ENCODE measurements at places on chromosomes 6 and 20. TPM values are rescaled to one million over a fixed set of nuclear protein-coding genes. Genes with fewer than 3 reads are reported as not detected.

Gene C6orf118
- total RNA-seq: not detected

Gene DEFB132
- total RNA-seq: not detected

Gene SOBP
- total RNA-seq: 2.3 TPM

Gene ESR1
- total RNA-seq: not detected

Gene DDX27
- total RNA-seq: 26.3 TPM

Gene TRIM10
- not detected for total RNA-seq

Gene MOG
- total RNA-seq: not detected

Gene PPIL6
- total RNA-seq: 0.58 TPM

Gene PCIF1
- 12.8 TPM for total RNA-seq

Gene TSHZ2
- total RNA-seq: 0.63 TPM

Gene HLA-DQB2
- not detected for total RNA-seq

Gene CLPSL2
- total RNA-seq: not detected

Gene CFB
- 2.3 TPM for total RNA-seq

Gene CDH26
- not detected for total RNA-seq

Gene BANF2
- not detected for total RNA-seq

Gene CALHM4
- not detected for total RNA-seq

Gene PMEPA1
- 16.2 TPM for total RNA-seq

Data from glomerular endothelial cell (primary cell).